ENCODE measurements at places on chromosomes 7 and 10. TPM values are rescaled to one million over a fixed set of nuclear protein-coding genes. Genes with fewer than 3 reads are reported as not detected.
A peak's percentile ranks its signal among the peaks of the same experiment; 100 is the strongest.

Gene PTF1A
- total RNA-seq = not detected

Gene ZC3HAV1L
- 1.2 TPM for total RNA-seq

- peak; percentile 68 for DNase-seq
- H3K36me3 ChIP-seq = no peaks in the 10 kb centered on the region
- H3K27me3 ChIP-seq = no peaks in the 10 kb centered on the region
- H3K4me3 ChIP-seq = peak within 1 kb of the TSS; percentile 59
Observed at GRCh38 chr7:64045301-64046040, at the start of gene ZNF727. Gene ZNF727 (plus strand): TSS chr7:64045434. CDS start chr7:64045622, 188 bp downstream.

- no peak for DNase-seq
- H3K27me3 ChIP-seq = no peaks in the 10 kb centered on the region
- no peak overlapping the region for H3K27ac ChIP-seq
- H3K36me3 ChIP-seq = no peaks in the 10 kb centered on the region
- no peak overlapping the region for H3K4me3 ChIP-seq
- peaks cover 1% of the 10 kb centered on the region for H3K4me1 ChIP-seq
Observed at GRCh38 chr7:33841031-33841430, 64.3 kb upstream of the BMPER start.

DNA sequence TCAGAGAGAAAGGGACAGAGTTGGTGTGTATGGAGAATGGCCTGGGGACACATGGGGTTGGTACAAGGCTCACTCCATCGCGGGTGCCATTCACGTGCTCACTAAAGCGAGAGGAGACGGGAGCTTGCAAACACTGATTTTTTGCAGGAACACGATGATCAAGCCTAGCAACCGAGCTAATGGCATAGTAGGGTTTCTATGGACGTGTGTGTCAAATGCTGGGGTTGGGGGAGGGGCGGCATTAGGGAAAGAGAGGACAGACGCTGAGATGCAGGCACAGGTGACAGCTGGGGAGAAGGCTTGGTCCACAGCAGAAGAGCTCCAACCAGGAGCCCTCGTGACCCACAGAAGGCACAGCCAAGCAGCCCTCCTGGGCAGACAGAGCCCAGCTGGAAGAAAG lies 33.9 kb downstream of the RCC1L start:
- no peak overlapping the region for H3K4me3 ChIP-seq
- no peaks in the 10 kb centered on the region for H3K36me3 ChIP-seq
- H3K27ac ChIP-seq = peak overlapping the region; percentile 51
- H3K27me3 ChIP-seq = no peaks in the 10 kb centered on the region

Gene TAS2R41
- total RNA-seq = not detected

Gene BEND7
- total RNA-seq = 23.7 TPM

Gene CLDN15
- 0.87 TPM for total RNA-seq

DNA sequence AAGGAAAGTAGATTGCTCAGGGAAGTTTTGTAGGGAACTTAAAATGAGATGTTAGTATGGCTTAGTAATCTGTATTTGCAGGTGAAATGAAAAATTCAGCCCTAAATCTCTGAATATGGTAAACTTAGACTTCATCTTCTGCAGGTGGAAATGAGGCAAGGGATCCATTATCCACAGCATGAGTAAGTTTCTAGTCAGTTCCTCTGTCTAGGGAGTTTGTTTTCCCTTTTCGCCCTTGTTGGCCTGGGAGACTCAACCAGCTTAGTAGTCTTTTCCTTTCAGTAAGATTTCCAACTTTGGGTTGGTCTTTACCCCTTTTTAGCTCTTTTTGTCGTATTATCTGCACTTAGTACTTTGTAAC lies 65.6 kb downstream of the ZEB1 start:
- no peaks in the 10 kb centered on the region for H3K27me3 ChIP-seq
- peak overlapping the region; percentile 15 for H3K27ac ChIP-seq
- DNase-seq = no peak
- H3K36me3 ChIP-seq = no peaks in the 10 kb centered on the region

- no peaks in the 10 kb centered on the region for H3K36me3 ChIP-seq
- H3K27ac ChIP-seq = peak overlapping the region; percentile 9
- H3K4me3 ChIP-seq = no peak overlapping the region
- H3K27me3 ChIP-seq = no peaks in the 10 kb centered on the region
- no peak for DNase-seq
- H3K4me1 ChIP-seq = no peaks in the 10 kb centered on the region
Observed at GRCh38 chr10:58475322-58476277, 37.1 kb upstream of the BICC1 start.

- DNase-seq = no peak
- H3K27me3 ChIP-seq = no peaks in the 10 kb centered on the region
- no peak overlapping the region for H3K4me3 ChIP-seq
- no peaks in the 10 kb centered on the region for H3K4me1 ChIP-seq
- no peaks in the 10 kb centered on the region for H3K36me3 ChIP-seq
Observed at GRCh38 chr7:20284003-20284770, 46.5 kb upstream of the ITGB8 start.

GRCh38 chr10:51201947-51202346 lies 127.7 kb downstream of the PRKG1 start:
- no peaks in the 10 kb centered on the region for H3K36me3 ChIP-seq
- no peak for DNase-seq
- H3K27ac ChIP-seq = no peak overlapping the region

- H3K27ac ChIP-seq = no peak overlapping the region
- no peak for DNase-seq
- no peaks in the 10 kb centered on the region for H3K4me1 ChIP-seq
- no peak overlapping the region for H3K4me3 ChIP-seq
- no peaks in the 10 kb centered on the region for H3K36me3 ChIP-seq
Observed at GRCh38 chr7:109343678-109344077, 774.0 kb downstream of the DNAJB9 start.

DNA sequence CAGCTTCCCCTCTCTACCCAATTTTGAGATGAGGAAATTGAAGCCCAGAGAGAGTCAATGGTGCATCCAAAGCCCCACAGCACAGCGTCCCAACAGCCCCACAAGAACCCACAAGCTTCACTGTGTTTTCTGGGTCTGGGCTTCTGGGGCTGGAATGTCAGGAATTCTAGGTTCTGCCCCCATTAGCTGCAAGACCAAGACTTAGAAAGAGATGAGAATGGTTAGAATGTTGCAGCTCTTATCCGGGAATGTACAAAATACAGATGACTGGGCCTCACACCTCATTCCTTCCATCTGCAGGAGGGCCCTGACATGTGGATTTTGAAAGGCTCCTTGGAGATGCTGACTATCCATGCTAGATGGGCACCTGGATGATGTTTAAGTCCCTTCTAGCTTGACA lies 6.0 kb upstream of the SGPL1 start:
- H3K36me3 ChIP-seq = no peaks in the 10 kb centered on the region
- H3K4me1 ChIP-seq = no peaks in the 10 kb centered on the region
